ENCODE measurements at places on chromosomes 2 and 18.

- no peak for DNase-seq
Observed at GRCh38 chr18:58970943-58971790, 106.5 kb downstream of the ZNF532 start.

DNA sequence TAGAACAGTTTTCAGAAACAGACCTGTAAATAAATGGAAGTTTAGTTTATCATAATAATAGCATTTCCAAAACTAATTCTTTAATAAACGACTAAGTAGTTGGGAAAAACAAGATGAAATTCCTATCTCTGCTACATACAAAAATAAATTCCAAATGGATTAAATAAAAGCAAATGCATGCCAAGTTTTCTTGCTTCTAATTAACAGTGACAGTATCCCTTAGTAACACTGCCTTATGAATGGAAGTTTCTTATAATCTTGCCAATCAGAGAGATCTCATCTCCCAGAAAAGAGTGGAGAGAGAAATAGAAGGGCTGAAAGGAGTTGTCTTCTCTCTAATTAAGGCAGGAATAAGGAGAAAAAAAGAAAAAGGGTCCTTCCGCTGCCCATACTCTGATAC lies 133.9 kb downstream of the GFPT1 start:
- DNase-seq: no peak

GRCh38 chr18:23784832-23785245 lies 95.6 kb downstream of the LAMA3 start:
- DNase-seq: no peak

GRCh38 chr2:28665041-28665704 lies 86.5 kb upstream of the PPP1CB start:
- no peak for DNase-seq

GRCh38 chr2:202870431-202871299 lies 901 bp downstream of the ICA1L start:
- DNase-seq: peak; percentile 37

DNA sequence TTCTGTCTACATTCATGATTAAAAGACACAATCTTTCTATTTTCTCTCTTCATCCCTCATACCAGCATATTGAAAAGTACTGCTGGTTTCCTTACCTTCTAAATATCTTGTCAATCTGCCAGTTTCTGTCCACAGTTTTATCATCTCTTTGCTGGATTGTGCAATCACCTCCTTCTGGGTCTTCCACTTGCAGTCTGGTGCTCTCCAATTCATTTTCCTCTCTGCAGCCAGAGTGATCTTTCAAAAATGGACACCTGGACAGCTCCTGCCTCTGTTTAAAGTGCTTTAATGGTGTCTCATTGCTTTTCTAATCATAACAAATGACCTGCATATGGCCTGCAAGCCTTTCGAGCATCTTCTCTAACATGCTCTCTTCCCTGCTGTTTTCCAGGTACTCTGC lies 94.0 kb downstream of the C1QL2 start:
- DNase-seq: no peak
